Stimulated activated CD4-positive, alpha-beta T cell treated with anti-CD3 and anti-CD28 coated beads, Interleukin-2, amount 100 ng/mL, for 48 hours (primary cell): ENCODE measurements at places on chromosomes 7 and 10.

DNA sequence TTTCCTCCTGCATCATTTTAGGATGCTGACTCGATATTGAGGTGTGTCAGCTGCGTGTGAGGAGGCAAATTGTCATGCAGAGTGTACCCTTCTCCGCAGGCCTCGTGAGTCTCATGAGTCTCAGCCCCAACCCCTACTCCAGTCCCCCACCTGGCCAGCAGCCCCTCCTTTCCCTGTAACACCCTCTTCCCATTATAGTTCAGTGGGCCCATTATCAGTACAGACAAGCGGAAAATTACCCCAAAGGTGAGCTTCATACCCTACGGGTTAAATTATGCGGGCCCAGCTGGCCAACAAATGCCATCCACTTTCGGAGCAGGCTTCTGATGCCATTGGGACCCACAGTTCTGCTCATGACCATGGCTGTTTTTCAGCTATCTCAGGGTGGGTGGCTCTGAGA, 25.2 kb downstream of the SFTPD start:
- no peak for DNase-seq

DNA sequence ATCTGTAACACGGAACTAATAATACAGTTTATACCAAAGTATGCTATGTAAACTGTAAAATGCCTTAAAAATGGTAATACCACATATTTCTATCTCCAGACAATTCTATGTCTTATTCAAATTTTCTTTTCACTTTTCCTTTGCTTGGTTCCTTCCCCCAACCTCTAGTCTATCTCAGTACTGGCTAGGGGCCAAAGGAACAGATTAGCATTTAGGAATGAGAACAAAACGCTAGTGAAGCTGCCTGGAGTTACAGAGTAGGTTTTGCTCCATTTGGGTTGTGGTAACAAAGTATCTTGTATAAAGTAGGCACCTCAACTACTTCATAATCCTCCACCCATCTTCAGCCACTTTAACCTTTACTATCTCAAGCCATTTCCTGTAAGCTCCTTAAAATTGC, 94.1 kb downstream of the HBP1 start:
- no peak for DNase-seq

- no peak for DNase-seq
Observed at GRCh38 chr10:130858626-130859025, 452.9 kb downstream of the TCERG1L start.

DNA sequence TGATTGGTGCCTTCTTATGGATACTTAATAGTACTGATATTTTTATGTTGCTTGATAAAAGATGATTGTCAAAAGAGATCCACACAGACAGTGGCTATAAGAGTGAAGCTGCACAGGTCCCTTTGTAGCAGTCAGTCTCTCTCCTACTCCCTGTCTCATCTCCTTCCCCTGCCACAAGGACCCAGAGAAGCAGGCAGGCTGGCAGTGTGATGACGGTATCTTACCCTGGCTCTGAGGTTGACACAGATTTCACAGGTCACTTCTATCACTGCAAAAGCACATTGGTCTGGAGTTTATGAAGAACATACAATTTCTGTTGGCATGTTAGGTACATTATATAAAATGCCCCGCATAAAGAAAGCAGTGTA, 64.4 kb upstream of the AHR start:
- DNase-seq, result peak; percentile 11
